ENCODE measurements at places on chromosomes 6 and 20.
A peak's percentile ranks its signal among the peaks of the same experiment; 100 is the strongest.

- peak; percentile 65 for DNase-seq
Observed at GRCh38 chr6:56359201-56359899, 112.0 kb upstream of the COL21A1 start.

DNA sequence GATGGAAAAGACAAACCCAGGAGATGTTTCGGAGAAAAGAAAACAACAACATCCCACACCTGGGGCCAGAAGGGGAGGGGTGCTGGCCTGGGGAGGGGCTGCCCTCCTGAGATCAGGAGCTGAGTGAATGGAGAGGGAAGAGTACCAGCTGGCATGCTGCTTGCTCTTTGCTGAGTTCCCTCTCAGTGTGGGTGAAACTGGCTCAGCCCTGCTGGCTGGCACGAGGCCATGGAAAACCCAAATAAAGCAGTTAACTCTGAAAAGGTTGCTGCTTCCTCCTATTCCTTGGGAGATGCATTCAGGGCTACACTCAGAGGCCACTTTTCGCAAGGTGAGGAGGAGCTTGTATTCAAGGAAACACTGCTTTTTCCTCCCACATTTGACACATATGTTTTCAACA is 8.0 kb upstream of the KCNK16 start:
- DNase-seq: no peak

GRCh38 chr6:5726976-5727718 is 279.6 kb downstream of the NRN1 start:
- DNase-seq: no peak

GRCh38 chr6:132219901-132220300 is 181.4 kb downstream of the MOXD1 start:
- DNase-seq: no peak

DNA sequence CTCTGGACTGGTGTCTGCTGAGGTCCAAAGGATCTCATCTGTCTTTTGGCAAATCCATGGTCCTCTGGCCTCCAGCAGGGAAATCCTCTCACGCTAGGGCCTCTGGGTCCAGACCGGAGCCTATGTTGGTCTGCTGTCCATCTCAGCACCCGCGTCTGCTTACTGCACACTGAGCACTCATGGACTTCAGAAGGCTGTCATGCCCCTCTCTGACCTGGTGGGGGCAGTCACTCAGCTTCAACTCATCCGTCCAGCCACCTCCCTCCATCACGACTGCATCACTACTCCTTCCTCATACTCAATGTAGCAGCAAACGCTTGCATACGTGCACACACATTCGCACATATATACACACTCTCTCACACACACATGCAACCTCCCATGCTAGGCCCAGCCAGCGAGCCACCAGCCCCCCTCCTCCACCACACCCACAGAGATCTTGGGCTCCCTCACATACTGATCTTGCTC is 33.3 kb downstream of the GABRR2 start:
- DNase-seq: peak; percentile 84

- DNase-seq: no peak
Observed at GRCh38 chr6:119961450-119961849, 611.9 kb upstream of the MAN1A1 start.

DNA sequence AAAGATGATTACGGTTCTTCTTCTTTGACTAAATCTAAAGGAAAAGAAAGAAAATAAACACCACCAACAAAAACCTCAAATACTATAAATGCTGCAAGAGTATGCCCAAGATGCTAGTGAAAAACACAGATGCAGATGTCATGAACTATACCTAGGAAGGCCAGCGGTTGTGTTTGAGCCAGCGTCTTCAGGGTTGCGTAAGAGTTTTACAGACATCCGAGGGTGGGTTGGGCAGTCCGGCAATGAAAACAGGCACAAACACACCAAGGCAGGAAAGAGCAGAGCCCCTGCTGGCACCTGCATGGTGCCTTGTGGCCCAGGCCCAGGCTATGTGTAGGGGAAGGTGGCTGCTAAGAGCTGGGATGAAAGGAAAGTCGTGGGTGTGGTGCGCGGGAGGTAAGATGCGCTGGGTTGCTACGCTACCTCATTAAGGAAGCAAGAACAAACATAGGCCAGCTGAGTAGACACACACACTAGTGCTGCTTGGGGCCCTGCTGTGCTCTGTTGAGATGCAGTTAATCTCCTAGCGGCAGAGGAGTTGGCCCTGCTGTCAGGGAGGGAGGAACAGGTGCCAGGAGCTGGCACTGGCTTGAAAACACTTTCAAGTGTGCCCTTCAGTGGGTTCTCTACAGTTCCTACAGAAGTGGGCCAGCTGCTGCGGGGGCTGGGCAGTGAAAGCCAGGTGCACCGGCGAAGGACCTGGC is 170.2 kb upstream of the PLN start:
- no peak for DNase-seq

DNA sequence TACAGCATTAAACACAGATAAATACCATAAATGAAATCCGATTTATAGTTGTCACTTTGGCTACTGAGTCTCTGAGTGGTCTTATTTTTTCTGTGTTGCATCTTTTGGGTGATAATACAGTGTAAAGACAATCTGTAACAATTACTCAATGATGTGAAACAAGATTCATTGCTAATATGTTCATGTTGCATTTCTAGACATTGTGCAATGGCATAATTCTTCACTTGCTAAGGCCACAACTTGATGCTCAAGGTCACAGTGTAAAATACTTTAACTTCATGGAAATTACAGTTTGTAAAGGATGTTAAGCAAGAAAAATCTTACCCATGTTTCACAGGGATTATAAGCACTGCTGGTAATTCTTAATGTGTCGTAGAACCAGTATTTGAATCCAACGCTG is 74.9 kb upstream of the SMLR1 start:
- no peak for DNase-seq

DNA sequence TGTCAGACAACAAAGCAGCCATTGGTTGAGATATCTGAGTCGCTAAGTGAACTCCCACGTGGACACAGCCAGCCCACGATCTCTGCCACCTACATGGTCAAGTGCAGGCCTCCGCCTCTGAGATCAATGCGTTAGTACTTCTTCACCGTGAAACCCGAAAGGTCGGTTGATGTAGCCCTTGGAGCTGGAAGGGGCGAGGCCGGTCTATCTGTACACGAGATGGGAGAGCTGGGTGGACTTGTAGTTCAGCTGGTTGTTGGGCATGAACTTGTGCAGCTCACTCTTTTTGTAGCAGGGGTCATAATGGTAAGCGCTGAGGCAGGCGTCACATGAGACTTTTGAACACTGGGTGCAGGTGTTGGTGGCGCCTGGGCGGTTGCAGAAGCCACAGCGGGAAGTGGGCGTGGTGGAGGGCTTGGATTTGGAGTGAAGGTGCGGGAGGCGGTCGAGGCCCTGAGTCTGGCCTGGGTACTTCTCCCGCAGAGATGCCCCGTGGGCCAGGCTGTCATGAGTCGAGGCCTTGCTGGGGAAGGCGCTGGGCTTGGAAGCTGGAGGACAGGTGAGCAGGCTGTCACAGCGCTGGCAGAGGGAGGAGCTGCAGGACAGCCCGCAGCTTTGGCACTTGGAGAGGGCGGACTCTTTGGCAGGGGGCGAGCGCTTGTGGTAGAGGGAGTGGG is 9.8 kb downstream of the SPATA2 start:
- no peak for DNase-seq

DNA sequence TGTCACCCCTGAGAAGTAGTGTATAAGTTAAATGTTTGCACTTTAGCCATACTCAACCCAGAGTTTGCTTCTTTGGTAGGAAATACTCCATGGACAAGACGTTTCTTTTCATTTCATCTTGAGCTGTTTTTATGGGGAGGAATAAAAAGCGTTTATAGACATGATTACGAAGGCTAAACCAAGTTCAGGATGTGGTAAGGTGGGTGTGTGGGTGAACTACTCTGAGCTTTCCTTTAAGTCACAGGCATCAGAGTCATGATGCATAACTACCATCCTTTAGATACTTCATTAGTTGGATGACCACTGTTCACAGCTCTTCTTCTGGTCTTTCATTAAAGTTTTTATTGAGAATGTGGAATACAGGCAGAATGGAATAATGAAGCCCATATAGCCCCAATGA is 48.9 kb downstream of the EBF4 start:
- no peak for DNase-seq

DNA sequence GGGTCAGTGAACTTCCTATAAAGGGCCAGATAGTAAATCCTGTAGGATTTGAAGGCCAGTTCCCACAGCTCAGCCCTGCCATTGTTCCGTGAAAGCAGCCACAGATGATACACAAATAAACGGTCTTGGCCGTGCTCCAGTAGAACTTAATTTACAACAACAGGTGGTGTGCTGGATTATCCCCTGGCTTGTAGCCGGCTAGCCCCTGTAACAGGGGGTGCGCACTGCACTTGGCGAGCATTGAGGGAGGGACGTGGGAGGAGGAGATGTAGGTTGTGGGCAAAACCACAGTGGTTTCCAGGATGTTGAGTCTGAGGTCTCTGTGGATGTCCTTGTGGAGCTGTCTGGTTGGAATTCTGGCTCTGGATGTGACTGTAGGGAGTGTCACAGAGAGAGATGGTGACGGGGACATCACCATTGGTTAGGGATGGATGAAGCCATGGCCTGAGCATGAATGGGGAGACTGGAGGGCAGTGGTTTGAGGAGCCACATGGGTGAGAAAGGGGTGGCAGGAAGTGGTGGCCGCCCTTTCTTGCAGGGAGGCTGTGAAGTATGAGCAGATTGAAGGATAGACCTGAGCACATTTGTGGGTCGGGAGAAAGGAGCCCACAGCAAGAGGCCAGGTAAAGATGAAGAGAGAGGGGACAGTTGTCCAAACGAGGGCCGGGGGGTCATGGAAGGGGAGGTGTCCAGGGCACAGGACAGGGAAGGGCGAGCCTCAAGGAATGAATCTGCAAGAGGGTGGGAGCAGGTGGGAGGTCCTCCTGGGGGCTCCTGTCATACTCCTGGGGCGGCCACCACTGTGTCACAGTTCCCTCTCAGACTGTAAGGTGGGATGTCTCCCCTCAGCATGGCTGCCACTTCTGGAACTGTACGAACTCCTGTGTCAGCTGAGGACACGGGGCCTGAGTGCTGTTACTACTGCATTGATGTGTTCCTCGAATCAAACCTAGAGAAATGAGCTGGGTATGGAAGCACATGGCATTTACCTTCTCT is 53.6 kb downstream of the CDH26 start:
- DNase-seq: no peak

DNA sequence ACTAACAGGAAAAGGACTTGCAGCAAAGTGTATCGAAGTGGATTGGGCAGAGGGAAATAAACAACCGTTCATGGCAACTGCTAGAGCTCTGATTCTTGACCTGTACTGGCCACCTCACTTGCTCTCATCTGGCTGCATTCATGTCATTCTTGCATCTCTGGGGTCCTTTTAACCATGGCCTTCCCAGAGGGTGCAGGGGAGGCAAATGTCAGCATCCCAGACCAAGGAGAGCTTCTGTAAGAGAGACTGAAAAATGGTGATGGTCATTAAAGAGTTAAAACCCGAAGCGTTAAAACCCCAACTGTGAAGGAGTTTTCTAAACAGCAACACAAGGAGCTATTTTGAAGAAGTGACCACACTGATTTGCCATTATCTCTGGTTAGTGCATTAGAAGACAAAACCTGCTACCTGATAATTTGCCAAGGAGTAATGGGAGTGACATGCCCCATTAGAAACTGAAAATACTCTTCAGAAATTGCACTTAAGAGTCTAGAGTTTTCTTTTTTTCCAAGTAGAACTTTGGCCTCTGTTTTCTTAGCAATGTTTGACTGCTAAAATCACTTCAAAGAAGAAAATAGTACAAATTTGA is 62.4 kb downstream of the APCDD1L start:
- DNase-seq: no peak

DNA sequence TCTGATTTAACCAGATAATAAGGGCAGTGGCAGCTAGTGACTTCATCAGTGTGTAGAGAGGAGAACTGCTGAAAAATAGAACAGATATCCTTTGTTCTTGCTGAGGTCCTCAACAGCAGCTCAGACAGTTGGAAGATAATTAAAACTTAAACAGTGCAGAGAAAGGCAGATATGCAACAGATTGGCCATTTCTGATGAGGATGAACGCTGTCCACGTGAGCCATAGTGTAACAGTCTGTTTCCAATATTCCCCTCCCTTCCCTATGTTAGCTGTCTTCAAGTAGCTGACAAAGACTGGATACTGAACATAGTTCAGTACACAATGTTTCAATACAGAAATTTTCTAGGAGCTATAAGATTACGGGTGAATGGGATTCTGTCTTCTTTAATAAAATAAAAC is 291.4 kb downstream of the BTBD9 start:
- no peak for DNase-seq

DNA sequence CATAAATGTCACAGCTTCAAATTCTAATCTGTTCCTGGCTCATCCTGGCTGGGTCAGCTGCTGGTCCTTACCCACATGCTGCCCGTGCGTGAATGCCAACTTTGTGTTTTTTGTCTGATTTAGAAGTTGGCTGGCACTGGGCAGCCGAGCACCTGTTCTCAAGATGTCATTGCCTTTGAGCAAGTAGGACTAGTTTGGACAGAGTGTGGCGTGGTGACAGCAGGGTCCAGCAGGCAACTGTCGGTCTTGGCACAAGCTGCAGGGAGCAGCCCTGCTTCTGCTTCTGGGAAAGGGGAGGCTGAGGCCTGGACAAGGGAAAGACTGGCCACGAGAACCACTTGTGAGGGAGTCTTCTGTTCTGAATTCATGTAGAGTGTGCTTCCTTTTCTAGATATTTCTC is 26.4 kb upstream of the ADRM1 start:
- DNase-seq: no peak

GRCh38 chr6:41372832-41373626 is 37.6 kb downstream of the NCR2 start:
- DNase-seq: peak; percentile 34

DNA sequence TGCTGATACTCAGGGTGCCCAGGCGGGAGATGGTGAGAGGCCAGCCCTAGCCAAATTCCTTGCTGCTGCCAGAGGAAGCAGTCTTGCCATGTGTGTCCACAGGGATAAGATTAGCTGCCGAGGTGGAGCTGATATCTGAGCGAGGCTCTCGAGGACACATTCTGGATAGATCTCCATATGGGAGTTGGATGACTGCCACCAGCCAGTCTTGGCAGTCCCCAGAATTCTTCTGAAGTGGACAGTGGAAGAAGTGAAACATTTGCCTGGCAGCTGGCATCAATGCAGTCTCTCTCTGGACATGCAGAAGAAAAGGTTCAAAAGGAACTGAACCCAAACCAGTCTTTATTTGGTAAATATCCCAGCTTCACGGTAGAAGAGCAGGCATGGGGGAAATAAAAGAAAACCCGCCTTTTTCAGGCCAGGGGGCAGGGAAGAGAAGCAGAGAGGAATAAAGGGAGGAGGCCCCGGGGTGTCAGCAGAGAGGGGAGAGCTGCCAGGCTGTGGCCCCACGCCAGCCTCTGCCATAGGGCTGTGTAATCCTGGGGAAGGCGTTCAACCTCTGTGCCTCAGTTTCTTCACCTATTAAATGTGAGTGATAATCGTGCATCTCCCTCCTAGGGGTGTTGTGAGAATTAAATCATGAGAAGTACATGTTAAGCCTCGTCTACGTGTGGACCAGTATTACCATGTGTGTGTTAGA is 3.7 kb upstream of the FUCA2 start:
- no peak for DNase-seq

DNA sequence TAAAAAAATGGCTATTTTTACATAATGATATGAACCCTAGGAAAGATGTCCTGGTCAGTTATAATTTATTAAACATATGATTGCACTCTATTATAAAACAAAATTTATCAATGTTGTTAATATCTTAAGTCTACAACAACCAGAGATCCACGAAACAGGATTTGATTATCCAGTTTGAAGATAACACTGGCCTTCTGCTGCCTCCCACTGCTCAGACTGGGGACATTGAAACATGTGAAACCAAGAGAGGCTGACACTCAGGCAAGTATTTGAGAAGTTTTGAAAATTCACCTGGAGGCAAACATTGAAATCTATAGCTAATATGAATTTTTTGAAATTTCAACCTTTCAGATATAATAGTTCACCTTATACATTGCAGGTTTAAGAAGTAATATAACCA is 219.3 kb upstream of the HSF2 start:
- DNase-seq: no peak

GRCh38 chr20:1190847-1191246 is 6.1 kb upstream of the TMEM74B start:
- no peak for DNase-seq

Data from GM20000 (cell line).